ENCODE measurements at places on chromosomes 7 and 10. TPM values are rescaled to one million over a fixed set of nuclear protein-coding genes. Genes with fewer than 3 reads are reported as not detected.

GRCh38 chr7:43516581-43517342 lies 66.1 kb upstream of the STK17A start:
- no peak overlapping the region for H3K4me3 ChIP-seq
- H3K27me3 ChIP-seq: no peaks in the 10 kb centered on the region
- DNase-seq: no peak

DNA sequence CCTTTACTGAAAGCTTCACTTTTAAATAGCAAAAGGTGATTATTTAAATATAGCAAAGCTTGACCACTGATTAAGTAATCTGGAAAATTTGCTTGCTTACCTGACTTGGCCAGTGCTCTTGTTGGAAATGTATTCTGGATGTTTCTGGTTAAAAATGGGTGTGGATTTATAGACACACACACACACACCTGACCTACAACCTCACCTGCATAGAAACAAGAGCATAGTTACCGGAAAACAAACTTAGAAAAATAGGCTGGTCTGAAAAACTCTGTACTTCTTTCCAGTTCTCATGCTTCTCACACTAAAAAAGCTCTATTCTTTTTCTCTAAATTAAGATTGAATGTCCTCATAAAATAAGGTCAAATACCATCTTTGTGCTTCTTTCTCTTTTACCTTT lies at the start of gene AGR3:
AGR3 (minus strand) TSS at position 140 of the 400 bp plus-strand sequence. CDS start 3,365 bp downstream, outside the sequence.
- no peak within 1 kb of the TSS for H3K4me3 ChIP-seq
- no peaks in the 10 kb centered on the region for H3K27me3 ChIP-seq
- H3K36me3 ChIP-seq: no peaks in the 10 kb centered on the region
- H3K27ac ChIP-seq: no peak within 1 kb of the TSS
- no peak for DNase-seq

DNA sequence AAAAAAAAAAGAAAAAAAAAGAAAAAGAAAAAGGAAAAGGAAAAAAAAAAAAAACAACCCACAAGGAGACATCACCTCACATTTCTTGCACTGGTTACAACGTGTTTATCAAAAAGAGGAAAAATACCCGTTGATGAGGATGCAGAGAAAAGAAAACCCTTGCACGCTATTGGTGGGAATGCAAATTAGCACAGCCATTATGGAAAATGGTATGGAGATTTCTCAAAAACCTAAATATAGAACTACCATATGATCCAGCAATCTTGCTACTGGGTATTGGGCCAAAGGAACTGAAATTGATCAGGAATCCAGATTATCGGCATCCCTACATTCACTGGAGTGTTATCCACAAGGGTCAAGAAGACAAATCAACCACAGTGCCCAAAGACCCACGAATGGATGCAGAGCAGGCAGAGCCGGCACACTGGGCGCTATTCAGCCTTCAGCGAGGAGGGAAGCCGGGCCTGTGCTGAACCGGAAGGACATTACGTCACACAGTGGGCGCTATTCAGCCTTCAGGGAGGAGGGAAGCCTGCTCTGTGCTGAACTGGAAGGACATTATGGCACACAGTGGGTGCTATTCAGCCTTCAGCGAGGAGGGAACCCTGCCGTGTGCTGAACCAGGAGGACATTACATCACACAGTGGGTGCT lies 258.7 kb downstream of the ZMYND11 start:
- no peaks in the 10 kb centered on the region for H3K36me3 ChIP-seq
- no peak for DNase-seq
- H3K27me3 ChIP-seq: no peaks in the 10 kb centered on the region

DNA sequence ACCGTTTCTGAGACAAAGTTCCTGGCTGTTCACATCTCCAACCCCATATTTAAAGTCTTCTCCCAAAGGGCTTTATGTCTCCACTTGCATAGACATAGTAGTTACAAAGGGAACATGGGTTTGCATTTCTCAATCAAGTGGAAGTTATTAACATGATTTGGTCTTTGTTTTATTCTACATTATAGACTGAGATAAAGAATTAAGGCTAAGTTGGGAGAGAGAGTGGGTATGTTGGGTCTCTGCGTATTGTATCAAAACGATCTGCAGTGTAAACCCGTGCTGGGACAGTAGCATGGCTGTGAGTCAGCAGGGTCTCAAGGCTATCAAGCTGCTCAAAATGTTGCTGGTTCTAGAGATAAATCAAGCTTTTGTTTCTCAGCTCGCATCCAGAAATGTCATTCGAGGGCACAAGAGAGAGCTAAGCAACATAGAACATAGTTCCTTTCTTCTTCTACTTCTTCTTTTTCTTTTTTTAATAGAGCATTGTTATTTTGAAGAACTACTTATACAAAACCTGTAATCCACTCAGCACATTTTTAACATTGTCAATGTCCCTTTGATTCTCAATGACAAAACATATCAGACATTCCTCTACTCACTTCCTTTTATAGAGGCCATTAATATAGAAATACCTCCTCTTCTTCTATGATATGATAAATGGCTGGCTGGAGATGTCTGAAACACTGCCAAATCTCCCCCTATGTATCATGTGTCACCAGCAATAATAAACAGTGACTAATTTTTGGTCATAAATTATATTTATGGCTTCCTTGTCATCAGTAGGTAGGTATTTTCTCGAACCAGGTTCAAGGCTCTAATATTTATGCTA lies 34.5 kb upstream of the RHOBTB1 start:
- DNase-seq: no peak
- no peaks in the 10 kb centered on the region for H3K4me1 ChIP-seq
- H3K27ac ChIP-seq: no peak overlapping the region
- no peak overlapping the region for H3K4me3 ChIP-seq
- H3K36me3 ChIP-seq: no peaks in the 10 kb centered on the region

Gene C10orf67
- 1.0 TPM for total RNA-seq

Gene ZCWPW1
- 5.0 TPM for total RNA-seq

Gene ELN
- 49.5 TPM for total RNA-seq
